CD4-positive, alpha-beta T cell treated with Interleukin-17A for 1 hour (primary cell): ENCODE measurements at places on chromosomes 13 and 19.

DNA sequence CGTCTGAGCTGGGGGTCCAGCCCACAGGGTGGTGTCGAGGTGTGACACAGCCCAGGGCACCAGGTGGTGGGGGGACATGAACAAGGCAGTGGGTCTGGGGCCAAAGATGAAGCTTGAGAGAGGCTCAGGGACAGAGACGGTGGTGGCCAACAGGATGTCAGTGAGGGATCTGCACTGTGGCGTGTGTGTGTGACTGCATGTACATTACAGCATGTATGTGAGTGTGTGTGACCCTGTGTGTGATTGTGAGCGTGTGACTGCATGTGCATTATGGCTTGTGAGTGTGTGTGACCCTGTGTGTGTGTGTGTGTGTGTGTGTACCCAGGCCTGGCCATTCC lies 1.6 kb downstream of the ADAMTS10 start:
- no peak for DNase-seq

- no peak for DNase-seq
These were observed 276.4 kb downstream of the KCNRG start for GRCh38 chr13:50291611-50292010.

GRCh38 chr13:102606537-102607309 lies 9.9 kb downstream of the TPP2 start:
- no peak for DNase-seq

- DNase-seq = no peak
These were observed 52.8 kb downstream of the ELF1 start for GRCh38 chr13:40966298-40966697.

DNA sequence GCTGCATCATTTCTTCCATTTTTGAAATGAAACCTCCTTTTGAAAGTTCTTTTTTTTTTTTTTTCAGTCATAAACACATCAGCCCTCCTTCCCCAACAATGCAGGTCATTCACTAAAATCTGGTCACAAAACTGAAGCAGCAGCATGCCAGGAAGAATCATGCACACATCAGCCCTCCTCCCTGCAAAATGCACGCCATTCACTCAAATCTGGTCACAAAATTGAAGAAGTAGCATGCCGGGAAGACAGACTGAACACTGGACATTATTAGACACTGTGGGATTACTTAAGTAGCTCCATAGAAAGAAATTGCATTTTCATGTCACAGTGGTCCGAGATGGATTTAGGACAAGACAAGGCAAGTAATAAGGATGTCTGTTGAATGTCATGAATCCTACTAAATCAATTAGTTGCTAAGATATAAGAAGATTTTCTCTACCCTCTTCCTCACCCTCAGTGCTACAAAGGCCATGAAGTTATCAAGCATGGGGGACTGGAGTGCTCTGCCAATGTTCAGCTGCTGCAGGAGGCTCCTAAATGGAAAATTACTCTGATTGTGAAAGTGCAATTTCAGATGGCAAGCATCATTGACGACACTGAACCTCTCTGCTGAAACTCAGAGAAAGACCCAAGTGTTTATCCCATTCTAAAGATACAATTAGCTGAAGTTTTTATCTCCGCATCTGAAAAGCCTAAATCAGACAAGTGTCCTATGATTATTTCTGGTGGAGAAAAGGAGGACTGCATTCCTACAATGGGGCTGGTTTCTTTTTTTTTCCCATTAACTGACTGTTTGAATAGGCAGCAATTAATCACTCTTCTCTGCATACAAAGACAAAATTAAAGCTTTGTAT lies 913.2 kb downstream of the DIAPH3 start:
- no peak for DNase-seq

- no peak for DNase-seq
These were observed 8.3 kb downstream of the RYR1 start for GRCh38 chr19:38441657-38442348.

- DNase-seq = peak; percentile 73
These were observed 65.1 kb downstream of the KCNRG start for GRCh38 chr13:50080203-50080910.

GRCh38 chr19:41637484-41637883 lies 10.6 kb upstream of the CEACAM4 start:
- no peak for DNase-seq

DNA sequence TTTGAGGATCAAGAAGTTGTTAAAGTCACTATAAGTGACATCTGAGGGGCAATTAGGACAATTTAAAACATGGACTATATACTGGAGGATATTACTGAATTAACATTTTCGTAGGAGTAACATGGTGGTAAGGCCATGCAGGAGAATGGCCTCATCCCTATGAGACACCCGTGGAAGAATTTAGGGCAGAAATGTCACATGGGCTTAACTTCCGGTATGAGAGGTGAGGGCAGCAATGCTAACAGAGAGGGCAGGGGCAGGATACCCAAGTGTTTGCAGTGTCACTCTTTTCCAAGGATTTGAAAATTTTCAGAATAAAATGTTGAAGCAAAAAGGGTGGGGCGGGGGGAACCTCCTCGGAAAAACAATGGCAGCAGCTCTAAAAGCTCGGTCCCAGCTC lies 23.6 kb downstream of the RANBP3 start:
- DNase-seq = no peak

DNA sequence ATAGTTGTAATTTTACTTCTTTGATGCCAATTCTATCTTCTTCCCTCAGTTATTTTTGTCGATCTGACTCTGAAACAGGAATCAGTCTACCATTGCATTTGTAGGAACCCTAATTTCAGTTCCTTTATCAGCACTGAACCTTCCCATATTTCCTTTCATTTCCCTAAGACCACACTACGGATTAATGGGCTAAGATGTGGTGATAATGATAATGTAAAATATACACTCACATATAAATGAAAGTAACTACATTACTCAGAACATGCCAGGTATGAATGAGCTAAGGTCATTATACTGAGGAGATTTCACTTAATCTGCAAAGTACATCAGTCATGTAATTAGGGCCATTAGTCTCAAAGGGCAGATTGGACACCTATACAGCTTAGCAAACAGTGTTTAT lies 60.2 kb upstream of the RFC3 start:
- DNase-seq = no peak
